ENCODE measurements at places on chromosomes 6 and 20.

- DNase-seq: no peak
Measured at GRCh38 chr6:52868240-52868639, 27.6 kb upstream of the GSTA5 start.

DNA sequence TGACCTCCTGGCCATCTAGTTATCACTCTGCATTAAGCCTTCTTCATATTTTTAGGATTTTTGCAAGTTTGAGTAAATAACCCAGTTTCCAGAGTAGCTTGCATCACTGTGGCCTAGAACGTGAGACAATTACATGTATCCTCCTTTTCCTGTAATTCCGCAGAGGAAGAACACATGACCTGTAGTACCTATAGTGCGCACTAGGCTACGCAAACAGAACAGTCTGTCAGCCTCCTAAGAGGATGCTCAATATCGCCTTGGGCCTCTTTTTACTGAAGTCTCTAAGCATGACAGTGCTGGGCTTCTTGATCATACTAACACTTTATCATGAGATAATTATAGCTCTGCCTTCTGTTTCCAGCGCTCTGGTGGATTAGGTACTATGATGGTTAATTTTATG is 20.2 kb upstream of the NR2E1 start:
- DNase-seq: no peak

DNA sequence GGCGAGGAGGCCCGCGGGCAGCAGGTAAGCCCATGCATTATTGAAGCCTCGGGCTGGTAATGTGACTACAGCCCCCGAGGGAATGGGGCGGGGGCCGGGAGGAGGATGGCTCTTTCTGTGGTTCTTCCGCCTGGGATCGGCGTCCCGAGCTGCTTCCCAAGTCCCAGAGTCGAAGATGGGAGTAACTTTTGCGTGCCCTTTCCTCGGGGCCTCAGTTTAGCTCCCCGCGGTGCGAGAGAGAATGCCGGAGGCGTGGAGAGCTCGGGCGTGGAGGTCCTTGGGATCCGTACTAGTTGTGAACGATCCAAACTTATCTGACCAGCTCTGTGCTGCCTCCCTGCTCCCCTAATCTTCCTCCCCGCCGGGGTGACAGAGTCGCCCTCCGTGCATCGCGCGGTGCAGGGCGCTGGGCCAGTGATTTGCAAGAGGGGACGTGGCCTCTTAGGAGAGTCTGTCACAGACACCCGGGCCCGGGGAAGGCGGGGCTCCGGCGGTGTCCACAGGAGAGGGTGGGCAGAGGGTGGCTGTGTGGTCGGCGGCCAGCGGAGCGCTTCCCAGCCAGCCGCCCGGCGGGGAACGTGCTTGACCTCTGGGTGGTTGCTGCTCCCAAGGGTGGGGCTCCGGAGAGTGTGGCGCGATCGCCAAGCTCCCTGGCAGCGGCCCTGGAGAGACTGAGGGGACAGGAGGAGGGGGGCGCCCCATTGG is 815 bp downstream of the UTRN start:
- DNase-seq: peak; percentile 6

GRCh38 chr6:81480139-81480538 is 272.3 kb downstream of the TENT5A start:
- no peak for DNase-seq

GRCh38 chr6:87244380-87244779 is 78.0 kb upstream of the SMIM8 start:
- DNase-seq: no peak
